ENCODE measurements at places on chromosomes 12 and 14.

DNA sequence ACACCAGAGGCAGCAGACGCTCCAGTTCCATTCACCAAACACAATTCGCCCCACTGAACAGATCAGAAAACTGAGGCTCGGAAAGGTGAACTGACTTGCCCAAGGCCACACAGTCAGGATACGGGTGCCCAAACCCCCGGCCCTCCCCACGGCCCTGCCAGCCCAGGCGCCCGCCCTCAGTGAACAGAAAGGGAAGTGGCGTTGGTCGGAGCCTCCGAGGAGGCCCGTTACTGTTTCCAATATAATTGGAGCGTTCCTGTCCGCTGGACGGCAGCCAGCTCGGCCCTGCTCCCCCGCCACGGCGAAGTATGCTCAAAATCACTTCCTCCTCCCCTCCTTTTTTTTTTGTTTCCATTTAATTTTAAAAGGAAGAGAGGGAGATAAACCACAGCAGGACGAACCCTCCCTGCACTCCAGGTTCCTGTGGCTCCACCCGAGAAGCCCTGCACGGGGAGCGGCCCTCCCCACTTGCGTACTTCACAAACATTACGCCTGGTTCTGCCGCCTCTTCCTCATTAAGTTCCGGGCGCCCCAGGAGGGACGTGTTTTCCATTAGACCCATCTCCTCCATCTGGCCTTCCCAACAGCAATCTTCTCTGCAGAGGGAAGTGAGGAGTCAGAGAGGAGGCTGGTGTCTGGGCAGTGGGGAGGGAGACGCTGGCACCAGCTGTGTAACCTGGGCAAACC is 61.1 kb downstream of the NCOR2 start:
- DNase-seq: no peak

DNA sequence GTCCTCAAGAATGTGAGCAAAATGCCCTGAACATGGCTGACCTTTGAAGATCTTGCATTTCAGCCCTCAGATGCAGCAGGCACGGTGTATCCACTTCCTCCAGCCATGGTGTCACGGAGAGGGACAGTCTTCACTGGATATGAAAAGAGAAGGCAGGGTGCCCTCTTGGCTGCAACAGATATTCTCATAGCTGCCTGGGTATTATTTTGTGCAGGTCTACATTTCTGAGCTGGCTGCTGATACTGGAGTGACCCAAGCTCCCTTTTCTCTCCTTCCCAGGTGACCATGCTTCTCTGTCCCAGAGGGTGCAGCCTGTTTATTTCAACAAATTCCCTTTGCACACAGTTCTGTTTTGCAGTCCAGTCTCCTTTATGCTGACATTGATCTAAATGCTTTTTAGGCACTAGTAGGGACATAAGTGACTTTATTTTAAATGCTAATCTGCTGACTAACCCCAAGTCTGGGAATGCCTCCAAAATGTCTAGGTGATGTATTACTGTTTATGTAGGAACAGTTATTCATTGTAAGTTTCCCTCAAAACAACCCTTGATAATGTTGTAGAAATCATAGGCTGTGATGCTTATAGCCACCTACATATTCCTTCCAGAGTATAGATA is 17.4 kb upstream of the PYGL start:
- DNase-seq: no peak

GRCh38 chr12:58202933-58203718 is 261.8 kb downstream of the ATP23 start:
- no peak for DNase-seq

- DNase-seq: no peak
These were observed 878.0 kb upstream of the MDGA2 start for GRCh38 chr14:48553443-48553842.

GRCh38 chr12:105399428-105400081 is 69.1 kb downstream of the C12orf75 start:
- no peak for DNase-seq

DNA sequence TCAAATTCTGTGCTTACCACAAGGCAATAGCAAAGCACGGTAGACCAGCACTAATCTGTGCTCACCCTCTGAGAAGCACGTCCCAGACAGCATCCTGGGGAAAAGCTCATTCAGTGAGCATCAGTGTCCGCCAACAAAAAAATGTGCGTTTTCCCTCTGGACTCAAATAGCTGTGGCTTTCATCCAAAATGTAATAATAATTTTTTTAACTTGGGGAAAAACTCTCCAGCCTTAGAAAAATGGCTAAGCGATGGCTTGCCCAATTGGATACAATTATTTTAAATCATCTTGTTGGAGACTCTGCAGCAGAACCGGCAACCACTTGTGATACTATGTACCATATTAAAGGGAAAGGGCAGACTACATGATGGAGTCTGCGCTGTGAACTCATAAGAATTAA is 1.1 kb upstream of the KRT77 start:
- no peak for DNase-seq

DNA sequence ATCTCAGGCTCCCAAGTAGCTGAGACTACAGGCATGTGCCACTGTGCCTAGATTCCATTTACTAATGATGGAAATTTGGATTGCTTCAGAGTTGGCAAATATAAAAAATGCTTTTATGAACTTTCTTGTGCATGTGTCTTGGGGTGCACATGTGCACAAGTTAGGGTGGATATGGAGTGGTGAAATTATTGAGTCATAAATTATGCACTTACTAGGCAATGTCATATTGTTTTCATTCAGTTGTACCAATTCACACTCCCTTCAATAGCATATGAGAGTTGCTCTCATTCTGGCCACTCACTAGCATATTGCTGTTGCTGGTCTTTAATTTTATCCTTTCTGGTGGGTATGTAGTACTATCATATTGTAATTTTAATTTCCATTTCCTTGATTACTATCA is 45.7 kb upstream of the KRAS start:
- DNase-seq: no peak

- no peak for DNase-seq
These were observed 35.8 kb downstream of the GPR19 start for GRCh38 chr12:12660201-12660600.

DNA sequence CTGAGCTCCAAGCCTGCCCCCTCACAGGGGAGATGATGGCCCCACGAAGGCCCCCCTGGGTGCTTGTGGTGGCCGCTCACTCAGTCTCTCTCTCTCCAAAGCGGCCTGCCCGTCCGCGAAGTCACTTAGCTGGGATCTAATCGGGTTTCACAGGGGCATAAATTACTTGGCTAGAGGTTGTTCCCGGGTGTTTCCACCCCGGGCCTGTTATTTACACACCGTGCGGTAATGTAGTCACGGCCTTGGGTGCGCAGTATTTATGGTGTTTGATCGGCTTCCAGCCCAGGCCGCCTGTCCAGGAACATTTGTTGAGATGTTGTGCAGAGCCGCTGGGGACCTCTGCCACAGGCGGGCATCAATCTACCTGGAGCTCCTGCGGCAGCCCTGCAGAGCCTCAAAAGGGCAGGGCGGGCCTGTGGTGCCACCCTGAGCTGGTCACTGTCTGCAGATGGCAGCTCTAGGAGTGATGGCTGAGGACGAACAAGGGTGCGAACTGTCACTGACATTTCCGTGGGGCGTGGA is 91.2 kb downstream of the KIF26A start:
- no peak for DNase-seq

GRCh38 chr14:104694991-104695659 is 5.7 kb downstream of the INF2 start:
- DNase-seq: no peak

DNA sequence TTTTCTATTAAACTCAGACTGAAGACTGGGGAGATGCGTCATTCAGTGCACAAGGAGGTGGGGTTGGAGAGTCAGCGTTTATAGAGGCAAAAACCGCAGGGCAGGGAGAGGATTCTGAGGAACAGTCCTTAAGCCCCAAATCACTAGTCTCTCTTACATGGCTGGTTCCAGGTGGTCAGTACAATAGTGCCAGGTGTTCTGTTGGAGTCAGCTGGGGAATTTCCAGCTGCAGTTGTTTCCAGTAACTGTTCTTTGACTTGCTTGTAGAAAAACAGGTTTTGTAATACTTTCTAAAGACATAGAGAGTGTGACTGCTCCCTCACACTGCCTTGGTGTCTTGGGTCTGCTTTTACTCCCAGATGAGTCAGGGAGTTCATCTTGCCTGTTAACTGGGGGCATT is 192.2 kb downstream of the TMTC3 start:
- no peak for DNase-seq

GRCh38 chr12:108218921-108219320 is 89.8 kb downstream of the WSCD2 start:
- no peak for DNase-seq

Measured in cortex of kidney (tissue), 1 donor.